ENCODE measurements at places on chromosomes 7 and 10.
A peak's percentile ranks its signal among the peaks of the same experiment; 100 is the strongest.

DNA sequence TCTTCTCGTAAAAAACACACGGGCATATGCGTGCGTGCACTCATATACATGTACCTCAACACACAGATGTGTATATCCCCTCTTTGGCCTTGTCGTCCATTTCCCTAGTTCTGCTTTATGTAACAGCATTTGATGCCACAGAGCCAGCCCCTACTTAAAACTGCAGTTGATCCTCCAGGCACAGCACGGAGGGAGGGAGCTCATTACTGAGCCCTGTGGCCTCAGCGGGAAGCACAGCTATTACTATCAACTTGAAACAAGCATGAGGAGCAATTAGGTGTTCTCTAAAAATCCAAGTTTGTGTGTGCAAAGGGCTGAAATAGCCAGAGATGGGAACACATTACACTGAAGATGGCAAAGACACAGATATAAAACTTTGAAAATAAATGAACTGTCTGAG is 580.9 kb downstream of the GLRX3 start:
- DNase-seq, result no peak

DNA sequence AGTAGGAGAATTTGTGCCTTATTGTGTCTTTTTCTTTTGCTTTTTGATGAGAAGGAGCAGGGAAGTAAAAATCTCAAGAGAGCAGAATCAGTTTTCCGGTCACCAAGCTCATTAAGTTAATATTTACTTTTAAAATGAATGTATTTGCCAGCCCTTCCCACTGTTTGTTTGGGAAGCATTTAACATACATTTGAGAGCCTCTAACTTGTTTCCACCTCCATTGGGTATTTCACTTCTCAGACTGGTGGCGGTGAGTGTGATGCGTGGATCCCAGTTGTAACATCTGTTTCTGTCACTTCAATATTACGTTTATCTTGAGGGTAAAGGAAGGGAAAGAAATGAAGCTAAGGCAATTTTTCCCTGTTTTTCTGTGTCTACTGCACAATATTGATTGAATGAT is 22.8 kb downstream of the CDK14 start:
- DNase-seq, result peak; percentile 85

DNA sequence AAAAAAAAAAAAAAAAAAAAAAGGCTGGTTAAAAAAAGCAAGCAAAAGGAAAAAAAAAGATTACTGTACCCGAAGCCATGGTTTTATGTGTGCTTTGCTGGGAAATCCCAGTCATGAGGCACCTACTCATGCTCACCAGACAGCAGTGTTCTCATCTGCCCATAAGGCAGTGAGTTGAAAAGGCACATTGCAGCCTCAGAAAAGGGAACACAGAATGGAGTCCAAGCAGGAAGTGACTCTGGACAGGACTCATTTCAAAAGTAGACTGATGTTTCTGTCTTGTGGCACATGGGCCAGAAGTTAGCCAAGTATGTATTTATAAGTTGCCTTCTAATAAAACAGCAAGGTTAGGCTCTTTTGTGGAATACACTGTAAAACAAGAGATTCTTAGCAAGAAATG is 40.2 kb downstream of the PDSS1 start:
- no peak for DNase-seq

- DNase-seq, result no peak
Measured at GRCh38 chr10:121413951-121414350, 184.3 kb downstream of the FGFR2 start.

DNA sequence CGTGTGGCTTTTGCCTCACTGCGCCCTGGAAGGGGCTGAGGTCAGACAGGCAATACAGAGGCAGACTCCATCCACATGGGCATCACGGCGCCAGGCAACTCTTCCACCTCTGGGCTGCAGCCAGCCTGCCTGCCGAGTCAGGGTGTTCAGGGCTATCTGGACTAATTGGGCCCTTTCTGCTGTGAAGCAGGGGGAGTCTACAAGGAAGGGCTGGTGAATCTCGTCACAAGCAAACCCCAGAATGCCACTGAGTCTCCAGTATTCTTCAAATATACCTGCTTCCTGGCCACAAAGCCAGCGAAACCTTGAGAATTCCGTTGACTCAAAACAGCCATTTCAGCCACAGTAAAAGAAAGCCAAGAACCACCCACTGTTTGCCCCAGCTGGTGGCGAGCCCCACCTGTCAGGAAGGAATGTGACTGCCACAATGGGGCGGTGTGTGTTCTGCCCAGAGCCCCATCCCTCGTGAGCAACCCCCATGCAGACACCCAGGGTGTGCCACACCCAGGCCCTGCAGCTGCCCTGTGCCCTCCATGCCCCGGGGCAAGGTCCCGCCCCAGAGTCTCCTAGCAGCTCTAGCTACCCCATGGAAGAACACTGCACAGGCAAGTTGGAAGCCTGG is 117.3 kb downstream of the FAM53B start:
- DNase-seq, result peak; percentile 21

- DNase-seq, result no peak
Measured at GRCh38 chr7:42104231-42104630, 132.8 kb downstream of the GLI3 start.

- no peak for DNase-seq
Measured at GRCh38 chr10:121811386-121811785, 116.4 kb downstream of the ATE1 start.

DNA sequence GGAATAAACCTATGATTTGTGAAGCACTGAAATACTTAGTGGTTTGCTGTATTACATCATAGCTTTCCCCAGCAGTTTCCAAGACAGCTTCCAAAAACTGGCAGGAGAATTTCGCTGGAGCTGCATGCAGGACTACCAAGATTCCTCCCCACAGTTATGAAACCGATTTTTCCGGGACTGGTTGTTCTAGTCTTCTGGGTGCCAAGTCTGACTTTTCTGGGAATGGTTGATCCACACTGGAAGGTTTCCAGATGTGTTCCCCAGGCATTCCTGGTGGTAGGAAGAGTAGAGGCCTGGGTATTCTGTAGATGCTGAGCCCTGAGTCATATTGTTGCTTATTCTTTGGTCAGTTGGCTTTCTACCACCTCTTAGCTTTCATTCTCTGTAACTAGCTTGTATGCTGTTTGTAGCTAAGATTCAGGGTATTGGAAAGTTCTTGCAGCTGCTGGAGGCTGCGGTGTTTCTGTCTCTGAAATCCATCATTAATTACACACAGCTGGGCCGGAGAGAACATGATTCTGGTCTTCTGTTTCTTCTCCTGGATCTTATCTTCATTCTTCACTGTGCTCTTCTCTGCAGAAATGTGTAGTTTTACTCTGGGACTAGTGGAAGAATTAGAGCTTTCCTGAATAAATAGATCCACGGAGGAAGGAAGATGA is 6.3 kb downstream of the ABCC2 start:
- DNase-seq, result no peak

GRCh38 chr10:52768001-52768532 is 4.5 kb downstream of the MBL2 start:
- no peak for DNase-seq

GRCh38 chr7:5831196-5831595 is 49.4 kb upstream of the OCM start:
- DNase-seq, result no peak

- peak; percentile 64 for DNase-seq
Measured at GRCh38 chr7:45888185-45888992, at the start of gene IGFBP1. Gene IGFBP1 (plus strand): TSS chr7:45888488. CDS start chr7:45888653, 165 bp downstream.

DNA sequence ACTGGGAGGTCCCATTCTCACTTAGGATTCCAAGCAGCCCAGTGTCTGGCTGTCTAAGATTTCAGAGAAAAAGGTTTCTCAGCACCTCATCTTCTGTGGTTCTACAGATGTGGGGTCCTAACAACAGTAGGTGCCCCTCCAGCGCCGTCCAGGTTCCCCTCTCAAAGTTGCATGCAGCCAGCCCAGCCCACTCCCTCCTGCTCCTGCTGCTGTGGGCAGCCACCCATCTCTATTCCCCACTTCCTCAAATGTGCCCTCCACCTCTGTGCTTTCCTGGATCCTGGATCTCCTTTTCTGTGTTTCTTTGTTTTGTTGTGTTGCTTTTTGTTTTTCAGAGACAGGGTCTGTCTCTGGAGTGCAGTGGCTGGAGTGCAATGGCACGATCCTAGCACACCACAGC is 13.3 kb upstream of the SLC18A3 start:
- no peak for DNase-seq

GRCh38 chr7:130071701-130072622 is 1.6 kb downstream of the KLHDC10 start:
- peak; percentile 96 for DNase-seq

- DNase-seq, result no peak
Measured at GRCh38 chr10:42753507-42754154, 29.0 kb upstream of the BMS1 start.

DNA sequence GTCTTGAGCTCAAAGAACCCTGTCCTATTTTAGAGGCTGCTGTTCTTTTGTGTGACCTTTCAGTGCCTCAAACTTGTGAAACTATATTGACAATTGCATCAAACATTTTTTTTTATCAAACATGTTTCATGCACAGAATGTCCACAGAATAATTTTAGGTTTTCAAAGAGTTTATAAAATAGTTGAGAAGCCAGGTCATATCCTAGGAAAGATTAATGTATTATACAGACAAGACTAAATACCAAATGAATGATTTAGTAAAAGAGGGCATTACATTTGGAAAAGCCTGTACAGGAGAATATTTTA is 67.0 kb downstream of the CDK6 start:
- no peak for DNase-seq

GRCh38 chr7:108239501-108240225 is 109.5 kb upstream of the LAMB4 start:
- peak; percentile 95 for DNase-seq

- no peak for DNase-seq
Measured at GRCh38 chr7:9124320-9124719, 690.9 kb downstream of the NXPH1 start.

Measured in NCI-H1417 (cell line).